Progenitor cell of endocrine pancreas (in vitro differentiated cells): ENCODE measurements at places on chromosomes 7 and 10. TPM values are rescaled to one million over a fixed set of nuclear protein-coding genes. Genes with fewer than 3 reads are reported as not detected.

DNA sequence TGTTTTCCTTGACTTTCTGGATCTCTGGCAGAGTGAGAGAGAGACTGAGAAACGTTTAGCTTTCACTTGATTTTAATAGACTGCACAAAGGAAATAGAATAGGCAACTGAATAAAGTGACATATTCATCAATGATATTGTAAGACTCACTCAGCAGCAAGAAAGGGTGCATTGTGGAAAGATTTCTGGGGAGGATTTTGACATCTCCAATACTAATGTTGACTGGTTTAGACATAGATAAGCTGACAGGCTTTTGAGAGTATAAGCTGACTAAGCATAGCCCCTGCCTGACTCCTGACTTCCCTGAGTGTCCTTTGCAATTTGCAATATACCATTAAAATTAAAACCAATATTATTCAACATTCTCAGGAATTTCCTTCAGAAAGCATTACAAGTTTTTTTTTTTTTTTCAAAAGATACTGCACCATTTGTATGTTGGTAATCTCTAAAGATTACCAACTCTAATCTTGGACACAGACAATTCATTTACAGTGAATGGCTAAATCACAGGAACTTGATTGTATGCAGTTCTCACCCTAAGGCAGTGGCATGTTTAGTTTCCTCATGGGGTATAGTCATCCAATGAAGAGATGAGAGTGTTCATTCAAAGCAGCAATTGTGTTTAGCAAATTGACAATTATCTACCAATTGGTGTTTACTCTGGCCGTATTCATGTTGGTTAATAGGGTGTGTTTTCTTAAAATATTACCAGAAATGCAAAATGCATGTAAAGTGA lies 325.6 kb downstream of the SORCS3 start:
- DNase-seq = no peak

- DNase-seq = no peak
Observed at GRCh38 chr7:44729949-44730590, 18.6 kb upstream of the ZMIZ2 start.

DNA sequence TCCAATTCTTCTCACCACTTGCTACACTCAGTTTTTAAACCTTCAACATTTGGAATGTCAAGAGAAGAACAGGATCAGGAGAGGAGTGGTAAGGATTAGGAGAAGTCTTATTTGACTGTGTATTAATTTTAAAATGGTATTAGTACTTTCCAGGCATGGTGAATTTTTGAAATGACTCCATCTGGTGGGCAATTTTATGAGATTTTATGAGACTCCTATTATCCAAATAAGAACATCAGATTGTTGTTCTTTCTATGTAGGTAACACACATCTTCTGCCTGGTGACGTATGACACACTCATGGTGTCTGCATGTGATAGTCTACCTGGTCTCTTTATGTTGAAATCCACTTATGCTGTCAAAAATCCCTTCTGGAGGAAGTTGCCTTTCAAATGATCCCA lies 51.0 kb downstream of the SLC13A1 start:
- no peak for DNase-seq

GRCh38 chr10:16518822-16519221 lies 2.9 kb downstream of the C1QL3 start:
- no peak for DNase-seq

GRCh38 chr10:490891-491571 lies 198.4 kb downstream of the DIP2C start:
- DNase-seq = no peak

DNA sequence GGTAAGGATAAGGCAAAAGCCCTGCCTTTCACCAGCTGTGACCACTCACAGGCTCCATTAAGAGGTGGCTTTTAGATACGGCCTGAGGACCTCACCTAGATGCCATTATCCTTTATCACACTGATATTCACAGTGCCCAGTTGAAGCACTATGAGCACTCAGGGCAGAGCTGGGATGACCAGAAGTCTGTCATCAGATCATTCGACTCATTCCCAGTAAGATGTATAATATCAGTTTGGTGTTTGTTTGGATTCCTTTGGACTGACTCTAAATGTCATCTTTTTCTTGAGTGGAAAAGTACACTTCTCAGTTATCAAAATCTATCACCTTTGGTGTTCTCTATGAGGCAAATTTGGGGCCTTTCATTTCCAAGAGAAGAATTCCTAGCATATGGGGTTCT lies 18.7 kb downstream of the CCDC136 start:
- DNase-seq = no peak

GRCh38 chr7:6269527-6269926 lies 2.9 kb downstream of the CYTH3 start:
- DNase-seq = no peak

Gene CCL24
- total RNA-seq = not detected in 2 replicates

Gene ADCYAP1R1
- 0.07 TPM in 1 of 2 replicates, not detected in the other for total RNA-seq
